Right lobe of liver (tissue), 6 donors: ENCODE measurements at places on chromosomes 2 and 18. TPM values are rescaled to one million over a fixed set of nuclear protein-coding genes. Genes with fewer than 3 reads are reported as not detected.

The FEV gene
- not detected for total RNA-seq

The LINC00305 gene
- not detected for total RNA-seq

The RAX gene
- not detected for total RNA-seq

The OSR1 gene
- 0.11 TPM for total RNA-seq

The FSHR gene
- not detected for total RNA-seq

The SCYGR4 gene
- total RNA-seq = not detected

The CPS1 gene
- 2,150 TPM for total RNA-seq

The IL18R1 gene
- total RNA-seq = 11.2 TPM

DNA sequence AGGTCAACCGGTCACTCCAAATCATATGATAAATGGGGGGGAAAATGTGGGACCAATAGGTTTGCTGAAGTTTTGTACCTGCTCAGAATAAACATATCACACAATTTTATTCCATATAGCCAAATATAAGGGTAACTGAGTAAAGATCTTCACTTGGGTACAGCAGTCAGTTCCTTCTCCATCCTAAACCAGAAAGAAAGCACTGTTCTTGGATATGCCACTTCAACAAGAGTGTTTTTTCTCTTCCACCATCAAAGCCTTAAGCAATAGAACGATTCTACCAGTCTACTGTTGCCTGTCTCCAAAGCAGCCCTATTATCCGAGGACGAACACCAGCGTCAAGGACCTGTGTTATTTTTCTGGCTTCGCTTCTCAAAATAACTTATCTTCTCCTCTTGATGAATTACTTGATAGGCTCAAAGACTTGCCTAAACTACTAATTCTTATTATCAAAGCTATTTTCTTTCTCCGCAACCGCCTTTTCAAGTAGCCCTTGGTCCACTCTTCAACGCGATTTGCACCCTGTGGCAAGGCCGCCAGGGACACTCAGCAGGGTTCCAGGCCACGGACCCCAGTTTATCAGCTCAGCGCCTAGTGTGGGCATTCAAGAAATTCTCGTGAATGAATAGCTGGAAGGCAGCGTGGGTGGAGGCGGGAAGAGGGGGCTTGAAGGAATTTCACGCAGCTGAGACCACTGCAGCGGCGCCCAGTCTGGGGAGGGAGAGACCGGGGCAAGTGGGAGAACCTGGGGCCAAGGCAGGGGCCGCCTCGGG, 646 bp downstream of the ALS2 start:
- H3K4me1 ChIP-seq = peaks cover 23% of the 10 kb centered on the region
- H3K4me3 ChIP-seq = peak overlapping the region; percentile 91
- peak overlapping the region; percentile 69 for H3K27ac ChIP-seq
- no peak for DNase-seq
- no peaks in the 10 kb centered on the region for H3K27me3 ChIP-seq

- H3K4me3 ChIP-seq = peak overlapping the region; percentile 73
- no peaks in the 10 kb centered on the region for H3K4me1 ChIP-seq
- H3K27ac ChIP-seq = peak overlapping the region; percentile 95
Observed at GRCh38 chr18:2657788-2658458, 2.4 kb downstream of the SMCHD1 start.

- no peaks in the 10 kb centered on the region for H3K36me3 ChIP-seq
- H3K4me1 ChIP-seq = no peaks in the 10 kb centered on the region
- no peak overlapping the region for H3K4me3 ChIP-seq
- DNase-seq = no peak
Observed at GRCh38 chr18:43622024-43622423, 344.7 kb upstream of the SYT4 start.

GRCh38 chr2:214992911-214993310, 145.5 kb downstream of the ABCA12 start:
- H3K4me1 ChIP-seq = no peaks in the 10 kb centered on the region
- no peak for DNase-seq
- no peaks in the 10 kb centered on the region for H3K27me3 ChIP-seq
- no peaks in the 10 kb centered on the region for H3K36me3 ChIP-seq
- H3K27ac ChIP-seq = no peak overlapping the region

DNA sequence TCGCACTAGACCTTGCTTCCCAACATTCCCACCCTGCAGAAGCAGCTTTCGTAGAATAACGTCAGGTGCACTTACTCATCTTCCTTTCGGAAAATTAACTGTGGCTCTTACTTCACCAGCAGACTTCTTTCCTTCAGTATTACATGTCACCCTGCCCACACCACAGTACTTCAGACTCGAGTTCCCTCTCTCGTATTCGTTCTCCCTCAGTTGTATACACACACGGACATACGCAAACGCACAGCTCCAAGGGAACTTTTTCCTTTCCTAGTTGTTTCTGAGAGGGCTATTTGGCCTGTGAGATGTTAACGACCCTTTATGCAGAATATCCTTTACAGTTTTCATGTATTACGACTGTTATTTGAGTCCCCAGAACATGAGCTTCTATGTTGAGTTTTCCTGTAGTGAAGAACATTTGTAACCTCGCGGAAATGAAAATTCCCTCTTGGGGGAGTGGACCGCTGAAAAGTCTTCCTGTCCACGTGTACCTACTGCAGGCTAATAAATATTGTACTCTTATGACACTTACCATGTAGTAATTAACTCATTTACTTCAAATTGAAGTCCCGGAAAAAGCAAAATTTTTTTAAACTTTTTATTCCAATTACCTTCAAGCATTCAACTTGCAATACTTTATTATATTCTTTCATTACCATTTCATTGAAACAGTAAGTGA, 908 bp downstream of the ERLEC1 start:
- H3K4me3 ChIP-seq = peak overlapping the region; percentile 93
- no peaks in the 10 kb centered on the region for H3K36me3 ChIP-seq
- H3K27ac ChIP-seq = peak overlapping the region; percentile 79
- no peak for DNase-seq

DNA sequence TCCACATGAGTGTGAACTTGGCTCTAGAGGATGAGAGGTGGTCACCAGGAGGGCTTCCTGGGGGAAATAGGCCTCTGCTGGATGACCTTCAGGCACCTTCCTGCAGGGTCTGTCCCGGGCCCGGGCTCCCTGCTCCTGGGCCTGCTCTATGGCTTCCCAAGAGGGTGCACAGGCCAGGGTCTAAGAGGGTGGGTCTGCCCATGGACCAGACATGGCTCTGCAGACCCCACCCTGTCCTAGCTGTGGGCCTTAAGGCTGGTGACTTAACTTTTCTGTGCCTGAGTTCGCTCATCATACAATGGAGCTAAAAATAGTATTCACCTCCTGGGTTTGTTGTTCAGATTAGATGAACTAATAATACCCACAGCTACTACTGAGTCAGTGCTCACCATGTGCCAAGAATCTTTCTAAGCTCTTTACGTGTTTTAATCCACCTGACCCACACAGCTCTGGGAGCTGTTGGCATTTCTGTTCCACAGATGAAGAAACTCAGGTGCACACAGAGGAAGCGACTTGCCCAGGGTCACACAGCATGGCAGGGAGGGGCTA, 14.4 kb downstream of the INHBB start:
- H3K36me3 ChIP-seq = no peaks in the 10 kb centered on the region
- DNase-seq = no peak
- H3K27me3 ChIP-seq = no peaks in the 10 kb centered on the region
- no peaks in the 10 kb centered on the region for H3K4me1 ChIP-seq
- no peak overlapping the region for H3K4me3 ChIP-seq

GRCh38 chr2:11748018-11748860, 1.8 kb downstream of the LPIN1 start:
- no peaks in the 10 kb centered on the region for H3K27me3 ChIP-seq
- no peaks in the 10 kb centered on the region for H3K36me3 ChIP-seq
- H3K4me3 ChIP-seq = peak overlapping the region; percentile 93
- no peak for DNase-seq
- peak overlapping the region; percentile 11 for H3K27ac ChIP-seq

DNA sequence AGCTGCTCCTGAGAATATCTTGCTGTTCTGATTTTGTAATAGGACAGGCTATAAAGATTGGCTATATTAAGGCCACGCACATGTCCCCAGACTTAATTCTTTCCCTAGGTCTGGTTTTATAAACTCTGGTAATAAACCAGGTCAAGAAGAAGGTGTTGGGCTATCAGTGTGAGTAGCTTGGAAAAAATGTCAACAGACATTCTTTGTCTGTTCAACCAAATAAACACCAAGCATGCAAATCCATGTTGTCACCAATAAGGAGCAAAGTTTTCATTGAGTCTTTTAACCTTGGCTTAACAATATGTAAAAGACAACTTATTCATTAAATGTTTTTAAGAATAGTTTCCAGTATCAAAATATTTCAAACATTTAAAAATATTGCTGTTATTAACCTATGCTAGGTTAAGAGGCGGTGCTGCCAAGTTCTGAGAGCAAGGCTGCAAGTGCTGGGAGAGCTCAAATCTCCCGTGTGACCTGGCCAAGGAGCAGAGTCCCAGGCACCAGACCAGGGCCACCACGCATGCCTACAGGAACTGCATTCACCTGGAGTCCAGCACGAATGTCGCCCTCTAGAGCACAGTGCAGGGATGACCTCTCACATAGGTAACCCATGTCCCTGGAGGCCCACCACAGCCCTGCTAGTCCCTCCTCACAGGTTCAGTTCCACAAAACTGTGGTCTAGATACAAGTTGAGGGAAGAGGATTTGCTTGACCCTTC, 120.5 kb upstream of the POU3F3 start:
- no peak overlapping the region for H3K27ac ChIP-seq
- peak; percentile 23 for DNase-seq
- H3K4me1 ChIP-seq = no peaks in the 10 kb centered on the region

DNA sequence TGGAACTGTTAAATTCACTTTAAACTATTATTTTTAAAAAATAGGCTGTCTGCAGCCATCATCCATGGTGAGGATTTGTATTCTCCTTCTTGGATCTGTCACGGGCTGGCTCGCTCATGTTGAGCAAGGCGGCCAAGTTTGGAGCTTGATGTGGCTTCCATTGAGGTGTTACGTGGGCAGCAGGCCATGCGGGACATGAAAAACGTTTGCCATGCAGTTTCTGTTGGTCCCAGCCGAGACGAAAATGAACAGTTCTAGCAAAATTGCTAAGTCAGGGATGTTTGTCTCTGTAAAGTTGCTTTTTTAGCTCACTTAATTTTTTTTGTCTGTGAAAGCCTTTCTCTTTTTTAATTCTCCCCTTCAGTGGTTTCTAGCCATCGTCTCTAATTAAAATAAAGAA, 70.2 kb upstream of the MGAT5 start:
- H3K4me1 ChIP-seq = no peaks in the 10 kb centered on the region
- no peaks in the 10 kb centered on the region for H3K36me3 ChIP-seq
- DNase-seq = no peak
- H3K27me3 ChIP-seq = no peaks in the 10 kb centered on the region

- no peaks in the 10 kb centered on the region for H3K4me1 ChIP-seq
- no peak for DNase-seq
- no peak overlapping the region for H3K4me3 ChIP-seq
Observed at GRCh38 chr2:45105050-45105582, 95.9 kb upstream of the SIX2 start.

DNA sequence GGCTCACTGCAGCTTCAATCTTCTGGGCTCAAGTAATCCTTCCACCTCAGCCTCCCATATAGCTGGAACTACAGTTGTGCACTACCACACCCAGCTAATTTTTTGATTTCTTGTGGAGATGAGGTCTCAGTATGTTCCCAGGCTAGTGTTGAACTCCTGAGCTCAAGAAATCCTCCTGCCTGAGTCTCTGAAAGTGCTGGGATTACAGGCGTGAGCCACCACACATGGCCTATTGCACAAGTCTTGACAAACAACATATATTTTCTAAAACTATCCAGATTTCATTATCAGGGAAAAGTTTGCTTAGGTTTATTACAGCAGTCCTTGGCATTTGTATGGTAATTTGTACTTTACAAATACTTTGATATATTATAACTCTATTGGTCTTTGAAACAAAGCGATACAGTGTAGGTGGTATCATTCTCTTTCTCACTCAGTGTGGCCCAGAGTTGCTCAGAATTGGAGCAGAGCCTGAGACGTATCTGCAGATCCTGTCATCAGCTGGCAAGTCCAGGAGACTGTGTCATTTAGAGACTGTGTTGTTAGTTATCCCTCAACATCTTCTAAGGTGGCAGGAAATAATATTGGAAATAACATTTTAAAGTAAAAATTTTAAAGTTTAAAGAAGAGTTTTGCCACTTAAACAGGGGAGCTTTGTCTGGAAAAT, 41.4 kb downstream of the PDK1 start:
- H3K27ac ChIP-seq = no peak overlapping the region
- no peak for DNase-seq
- no peak overlapping the region for H3K4me3 ChIP-seq
- H3K4me1 ChIP-seq = no peaks in the 10 kb centered on the region
- no peaks in the 10 kb centered on the region for H3K36me3 ChIP-seq

DNA sequence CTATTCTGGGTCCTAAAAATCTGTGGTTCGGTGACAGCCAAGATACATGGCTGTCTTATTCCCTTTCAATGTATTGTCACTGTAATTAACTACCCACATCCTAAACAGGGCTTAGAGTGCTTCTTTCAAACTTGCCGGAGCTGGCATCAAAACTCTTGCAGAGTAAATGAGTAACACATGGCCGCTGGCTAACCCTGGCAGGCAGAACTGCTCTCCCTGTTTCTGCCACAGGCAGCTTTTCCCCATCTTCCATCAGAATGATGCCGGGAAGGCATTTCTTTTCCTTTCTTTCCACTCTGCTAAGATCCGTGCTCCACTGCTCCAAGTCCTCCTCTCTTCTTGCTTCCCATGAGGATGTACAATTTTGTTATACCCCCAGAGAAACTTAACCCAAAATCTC, 54.8 kb upstream of the PTPRM start:
- H3K27me3 ChIP-seq = no peaks in the 10 kb centered on the region
- no peaks in the 10 kb centered on the region for H3K36me3 ChIP-seq
- no peaks in the 10 kb centered on the region for H3K4me1 ChIP-seq
- H3K27ac ChIP-seq = no peak overlapping the region

DNA sequence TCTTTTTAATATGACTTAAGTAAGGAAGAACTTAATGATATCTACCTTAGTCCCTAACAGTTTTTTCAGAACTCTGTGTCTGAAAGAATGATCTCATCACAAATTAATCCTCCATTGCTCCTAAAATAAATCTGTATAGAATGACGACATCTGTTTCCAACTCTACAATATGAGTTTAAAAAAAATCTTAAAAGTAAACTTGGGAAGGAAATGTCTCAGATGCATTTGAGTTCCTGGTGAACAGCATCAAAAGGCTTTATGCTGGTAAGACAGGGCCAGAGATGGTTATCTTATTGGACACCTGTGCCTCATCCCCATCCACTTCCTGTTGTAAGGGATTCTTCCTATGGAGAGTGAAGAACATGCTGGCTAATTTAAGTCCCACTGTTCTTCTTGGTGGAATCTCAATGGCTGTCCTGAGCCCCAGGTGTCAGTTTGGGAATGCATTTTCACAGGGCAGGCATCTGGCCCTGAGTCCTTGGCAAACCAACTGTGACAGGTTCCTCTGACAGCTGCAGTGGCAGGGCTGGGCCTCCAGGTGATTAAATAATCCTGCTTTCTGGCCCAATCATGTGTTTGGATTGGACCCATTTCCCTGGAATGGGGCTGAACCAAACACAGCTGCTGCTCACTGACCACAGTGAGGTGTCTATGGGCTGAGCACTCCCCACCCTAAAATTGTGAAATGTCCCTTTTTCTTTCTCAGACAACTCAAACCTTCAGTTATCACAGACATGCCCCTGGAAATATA, 12.9 kb upstream of the NCKAP5 start:
- H3K36me3 ChIP-seq = no peaks in the 10 kb centered on the region
- no peaks in the 10 kb centered on the region for H3K4me1 ChIP-seq
- H3K27me3 ChIP-seq = no peaks in the 10 kb centered on the region
- DNase-seq = no peak
- H3K4me3 ChIP-seq = no peak overlapping the region
- no peak overlapping the region for H3K27ac ChIP-seq
